Cardiac septum (tissue), 1 donor: ENCODE measurements at places on chromosomes 1 and 21. TPM values are rescaled to one million over a fixed set of nuclear protein-coding genes. Genes with fewer than 3 reads are reported as not detected.
A peak's percentile ranks its signal among the peaks of the same experiment; 100 is the strongest.

The CD5L gene
- total RNA-seq, result not detected

The VANGL1 gene
- total RNA-seq, result 7.8 TPM

DNA sequence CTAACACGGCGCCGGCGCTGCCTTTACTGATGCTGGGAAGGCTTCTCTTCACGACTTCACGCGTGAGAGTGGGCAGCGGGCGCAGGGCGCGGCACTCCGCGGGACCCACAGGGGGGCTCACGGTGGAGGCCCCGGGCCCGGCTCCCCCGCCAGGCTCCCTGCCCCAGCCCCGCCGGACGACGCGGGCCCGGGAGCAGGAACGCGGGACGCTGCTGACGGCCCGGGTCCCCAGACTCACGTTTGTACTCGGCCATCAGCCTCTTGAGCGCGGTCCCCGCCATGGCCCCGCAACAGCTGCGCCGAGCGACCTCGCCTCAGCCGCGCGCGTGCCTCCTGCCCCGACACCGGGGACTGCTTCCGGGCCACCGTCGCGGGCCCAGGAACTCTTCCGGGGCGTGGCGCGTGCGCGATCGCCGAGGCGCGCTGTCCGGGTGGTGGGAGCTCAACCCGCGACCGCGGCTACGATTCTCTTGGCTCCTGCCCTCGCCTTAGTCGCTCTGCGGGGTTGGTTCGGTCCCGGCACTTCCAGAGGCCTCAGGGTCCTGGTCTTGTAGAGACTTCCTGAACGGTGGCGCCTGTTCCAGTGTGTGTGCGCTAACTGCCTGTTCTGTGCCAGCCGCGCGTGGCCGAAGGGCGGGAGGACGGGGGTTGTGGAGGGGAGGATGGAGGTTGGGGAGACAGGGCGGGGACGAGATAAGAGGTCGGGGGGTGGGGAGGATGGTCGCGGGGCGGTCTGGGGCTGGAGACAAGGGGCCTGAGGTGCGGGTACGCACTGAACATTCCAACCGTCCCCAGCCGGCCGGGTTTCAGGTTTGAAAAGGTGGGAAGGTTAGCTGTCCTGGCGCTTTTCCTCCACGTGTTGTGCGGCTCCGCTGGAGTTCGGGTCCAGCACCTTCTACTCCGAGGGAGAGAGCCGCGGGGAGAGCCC, at the start of gene UBE2G2:
UBE2G2 (minus strand) TSS at position 353 of the 928 bp plus-strand sequence; CDS start at position 281, 72 bp downstream.
- peak; percentile 92 for DNase-seq

DNA sequence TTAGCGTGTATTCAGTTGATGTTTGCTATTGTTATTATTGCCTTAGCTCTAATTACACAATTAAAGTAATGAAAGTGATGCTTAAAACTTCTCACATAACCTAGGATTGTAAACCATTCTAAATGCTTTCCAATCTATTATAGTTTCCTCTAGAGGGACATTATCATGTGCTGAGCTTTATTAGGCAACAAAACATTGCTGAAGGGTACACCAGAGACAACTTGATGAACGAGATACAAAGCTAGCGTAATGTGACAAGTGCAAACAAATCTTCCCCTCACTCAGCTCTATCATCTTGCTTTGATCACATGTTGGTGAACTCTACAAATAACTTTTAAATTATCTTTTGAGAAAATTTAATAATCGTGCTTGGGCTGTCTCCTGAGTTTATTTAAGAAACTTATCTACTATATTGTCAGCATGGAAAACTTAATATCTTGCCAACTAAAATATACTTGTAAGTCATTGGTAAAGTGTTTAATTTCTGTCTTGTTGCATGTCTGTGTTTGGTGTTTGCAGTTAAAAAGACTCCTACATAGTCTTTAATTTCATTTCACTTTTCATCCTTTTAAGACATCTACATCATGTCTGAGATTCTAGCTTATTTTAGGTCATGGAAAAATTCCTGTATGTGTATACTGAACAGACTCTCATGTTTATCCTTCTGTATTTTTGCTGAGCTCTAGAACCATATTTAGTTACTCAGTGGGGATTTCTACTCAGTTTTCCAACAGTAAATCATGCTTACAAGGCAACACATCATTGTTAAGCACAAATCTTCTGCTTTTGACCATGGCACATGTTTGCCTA, 104.2 kb upstream of the ADAMTS5 start:
- DNase-seq, result no peak

- peak; percentile 80 for DNase-seq
Observed at GRCh38 chr1:61337981-61338848, 255.9 kb downstream of the NFIA start.

- no peak for DNase-seq
Observed at GRCh38 chr1:236808564-236809130, 13.6 kb downstream of the MTR start.

DNA sequence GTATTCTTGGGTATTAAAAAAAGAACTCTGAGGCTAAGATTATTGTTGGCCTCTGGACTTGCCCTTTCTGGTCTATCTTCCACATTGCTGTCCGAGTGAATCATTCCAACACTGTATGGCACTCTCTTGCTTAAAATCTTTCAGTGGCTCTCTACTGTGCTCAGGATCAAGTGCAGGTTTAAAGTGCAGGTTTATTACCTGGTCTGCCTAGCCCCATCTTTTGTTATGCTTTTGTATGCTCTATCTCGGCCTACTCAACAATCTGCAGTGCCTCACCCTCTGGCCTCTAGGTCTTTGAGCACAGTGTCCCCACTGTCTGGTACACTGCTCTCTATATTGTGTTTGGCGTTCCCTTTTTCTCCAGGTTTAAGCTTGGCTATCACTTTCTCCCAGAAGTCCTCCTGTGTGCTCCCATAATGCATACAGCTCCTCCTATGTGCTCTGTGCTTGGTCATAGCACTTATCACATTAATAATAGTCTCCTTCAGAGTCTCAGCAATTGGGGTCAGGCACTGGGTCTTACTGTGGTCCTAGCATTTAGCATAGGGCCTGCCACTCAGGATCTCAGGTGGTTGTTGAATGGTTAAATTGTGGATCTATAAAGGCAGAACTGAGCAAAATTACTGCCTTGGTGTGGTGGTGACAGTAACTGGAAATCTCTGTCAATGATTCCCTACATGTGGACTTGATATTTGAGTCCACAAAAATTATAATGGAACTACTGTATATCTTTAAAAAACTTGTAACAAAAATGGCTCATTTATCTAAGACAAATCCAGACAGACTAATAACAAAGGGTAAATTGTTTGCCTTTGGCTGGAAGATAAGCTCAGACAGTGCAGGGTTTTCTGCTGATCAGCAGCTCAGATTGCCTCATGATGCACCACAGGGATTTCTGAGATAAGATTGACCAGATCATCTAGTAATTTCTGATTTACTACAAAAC, 10.6 kb upstream of the LDLRAD1 start:
- no peak for DNase-seq

DNA sequence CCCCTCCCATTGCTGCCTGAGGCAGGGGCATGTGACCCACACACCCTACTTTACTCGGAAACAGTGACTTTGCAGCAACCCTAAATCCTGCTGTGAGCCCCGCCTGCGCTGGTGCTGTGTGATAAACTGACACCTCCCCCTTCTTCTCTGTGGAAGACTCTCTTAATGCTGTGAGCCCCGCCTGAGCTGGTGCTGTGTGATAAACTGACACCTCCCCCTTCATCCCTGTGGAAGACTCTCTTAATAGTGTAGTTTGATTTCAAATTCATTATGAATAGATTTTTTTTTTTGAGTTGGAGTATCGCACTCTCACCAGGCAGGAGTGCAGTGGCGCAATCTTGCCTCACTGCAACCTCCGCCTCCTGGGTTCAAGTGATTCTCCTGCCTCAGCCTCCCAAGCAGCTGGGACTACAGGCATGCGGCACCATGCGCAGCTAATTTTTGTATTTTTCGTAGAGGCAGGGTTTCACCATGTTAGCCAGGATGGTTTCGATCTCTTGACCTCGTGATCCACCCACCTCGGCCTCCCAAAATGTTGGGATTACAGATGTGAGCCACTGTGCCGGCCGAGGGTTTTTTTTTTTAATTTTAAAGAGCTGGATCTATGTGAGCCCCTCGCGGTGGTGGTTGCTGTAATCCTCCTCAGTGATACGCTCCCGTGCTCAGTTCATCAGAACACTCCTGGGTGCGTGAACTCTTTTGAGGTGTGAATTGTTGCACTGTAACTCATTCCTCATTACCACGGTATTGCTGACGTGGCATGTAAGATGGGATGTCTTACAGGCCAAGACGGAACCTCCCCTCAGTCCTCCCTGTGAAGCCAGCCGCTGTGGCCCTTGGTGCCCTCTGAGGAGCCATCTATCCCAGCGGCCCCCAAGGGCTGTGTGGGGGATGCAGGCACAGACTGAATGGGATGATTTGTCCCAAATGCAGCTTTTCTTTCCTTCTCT, 60.3 kb downstream of the GALNT2 start:
- DNase-seq, result no peak

DNA sequence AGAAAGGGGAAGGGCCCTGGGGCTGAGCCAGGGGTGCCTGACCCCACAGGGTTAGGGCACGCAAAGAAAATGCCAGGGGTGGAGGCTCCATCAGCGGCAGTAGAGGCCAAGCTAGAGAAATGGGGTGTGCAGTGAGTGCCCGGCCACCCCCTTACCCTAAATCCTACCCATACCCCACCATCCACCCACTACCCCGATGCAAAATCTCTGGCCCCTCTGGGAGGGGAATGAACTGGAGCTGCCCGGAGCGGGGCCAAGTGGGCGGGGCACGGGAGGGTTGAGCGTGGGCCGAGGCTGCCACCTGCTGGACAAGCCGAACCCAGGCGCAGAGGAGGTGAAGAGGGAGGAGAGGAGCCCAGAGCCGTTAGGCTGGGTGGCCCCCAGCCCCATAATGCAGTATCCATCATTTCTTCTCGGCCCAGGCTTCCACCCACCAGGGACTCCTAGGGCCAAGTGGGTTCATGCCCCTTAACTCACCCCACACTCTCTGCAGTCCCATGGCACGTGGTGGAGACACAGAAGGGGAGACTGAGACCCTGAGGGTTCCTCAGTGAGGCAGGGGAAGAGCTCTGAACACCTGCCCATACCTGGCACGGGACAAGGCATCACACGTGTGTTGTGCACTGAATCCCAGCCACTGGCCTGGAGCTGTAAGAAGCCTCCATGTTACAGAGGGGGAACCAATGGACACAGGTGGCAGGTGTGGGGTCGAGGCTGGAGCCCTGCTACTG, 1.4 kb upstream of the C1QC start:
- DNase-seq, result peak; percentile 87

DNA sequence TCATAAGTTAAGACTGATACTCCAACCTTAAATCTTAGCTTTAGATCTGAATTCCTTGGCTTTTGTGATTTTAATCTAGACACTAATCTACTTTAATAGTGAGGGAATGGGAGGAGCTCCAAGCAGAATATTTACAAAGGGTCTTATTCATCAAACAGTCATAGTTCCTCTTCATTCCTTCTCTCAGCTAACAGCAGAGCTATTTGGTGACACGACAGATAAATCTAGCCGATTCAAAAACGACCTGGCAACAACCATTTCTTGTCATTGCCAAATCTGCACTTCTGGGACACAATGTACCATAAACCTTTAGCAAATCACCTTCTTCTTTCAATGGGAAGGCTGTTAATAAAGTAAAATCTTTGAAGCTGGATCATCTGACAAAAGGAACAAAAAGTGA, 52.8 kb upstream of the FOXD3 start:
- no peak for DNase-seq

DNA sequence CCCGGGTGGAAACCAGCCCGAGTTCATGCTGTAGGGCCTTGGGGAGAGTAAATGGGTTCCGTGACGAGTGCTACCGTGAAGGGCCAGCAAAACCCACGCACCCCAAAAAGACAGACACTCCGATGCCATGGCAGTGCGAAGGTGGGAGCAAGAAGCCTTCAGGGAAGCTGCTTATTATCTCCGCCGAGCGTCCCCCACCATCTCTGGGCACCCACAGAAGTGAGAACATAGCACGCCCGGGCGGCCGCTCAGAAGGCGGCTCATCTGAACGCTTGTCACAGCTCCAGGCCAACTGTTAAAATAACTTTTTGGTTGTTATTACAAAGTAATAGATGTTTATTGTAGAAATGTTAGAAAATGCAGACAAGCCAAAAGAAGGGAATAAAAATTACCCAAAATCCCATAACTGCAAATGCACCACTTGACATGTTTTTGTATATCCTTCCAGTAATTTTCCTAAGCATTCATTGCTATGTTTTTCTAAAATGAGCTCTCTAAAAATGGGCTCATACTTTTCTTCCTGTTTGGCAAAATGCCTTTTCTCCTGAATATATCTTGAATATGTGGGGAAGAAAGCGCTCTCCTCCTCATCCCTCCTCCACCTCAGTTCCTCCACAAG, 234.9 kb downstream of the NPHP4 start:
- peak; percentile 44 for DNase-seq
